ENCODE measurements at places on chromosomes 2 and 18.

DNA sequence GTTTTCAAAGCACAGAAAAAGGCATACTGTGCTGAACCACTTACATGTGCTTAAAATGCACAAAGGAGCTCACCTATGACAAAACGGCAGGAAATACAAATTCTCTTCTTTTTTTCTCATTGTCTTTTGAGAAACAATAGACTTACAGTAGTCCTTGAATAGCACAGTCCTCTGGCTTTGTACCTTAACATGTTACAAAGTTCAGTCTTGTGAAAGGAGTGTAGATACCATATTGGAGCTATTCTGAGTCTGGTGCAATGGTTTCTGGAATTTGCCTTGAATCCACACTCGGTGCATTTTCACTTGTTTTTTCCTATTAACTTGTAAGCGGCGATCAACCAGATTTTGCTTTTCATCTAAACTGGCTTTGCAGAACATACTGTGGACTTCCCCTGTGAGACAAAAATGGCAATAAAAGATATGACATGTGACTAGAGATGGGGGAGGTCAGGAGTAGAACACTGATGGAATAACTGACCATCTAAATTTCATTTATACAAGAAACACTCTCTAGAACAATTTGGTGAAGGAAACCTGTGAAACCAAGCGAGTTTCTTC lies 109.7 kb downstream of the METTL8 start:
- no peak for DNase-seq

- DNase-seq = no peak
Observed at GRCh38 chr2:2739231-2739795, 408.2 kb upstream of the MYT1L start.

GRCh38 chr2:1685957-1686783 lies 58.1 kb downstream of the PXDN start:
- no peak for DNase-seq

GRCh38 chr18:77969972-77970371 lies 720.3 kb downstream of the GALR1 start:
- DNase-seq = no peak

GRCh38 chr2:202042444-202042843 lies 8.8 kb downstream of the FZD7 start:
- DNase-seq = no peak

DNA sequence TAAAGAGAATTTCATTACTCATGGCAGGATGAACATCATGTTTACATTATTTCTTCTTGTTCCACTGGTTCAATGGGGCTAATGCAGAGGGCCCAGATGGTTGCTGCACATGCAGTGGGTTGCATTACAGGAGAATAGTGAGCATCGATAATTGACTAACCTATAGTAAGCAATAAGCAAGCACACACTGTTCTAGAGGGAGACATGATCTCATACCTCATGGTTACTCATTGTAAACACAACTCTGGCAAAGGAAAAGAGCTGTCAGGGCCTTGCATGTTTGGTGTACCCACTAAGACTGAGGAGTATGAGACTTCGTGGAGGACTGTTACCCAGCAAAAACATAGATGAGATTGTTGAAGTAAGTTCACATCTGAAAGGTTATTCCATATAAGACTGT lies 885.6 kb upstream of the VRK2 start:
- DNase-seq = no peak

- no peak for DNase-seq
Observed at GRCh38 chr18:31684279-31685096, at the start of gene B4GALT6. Gene B4GALT6 (minus strand): TSS chr18:31684581. CDS start chr18:31684426, 155 bp downstream.

DNA sequence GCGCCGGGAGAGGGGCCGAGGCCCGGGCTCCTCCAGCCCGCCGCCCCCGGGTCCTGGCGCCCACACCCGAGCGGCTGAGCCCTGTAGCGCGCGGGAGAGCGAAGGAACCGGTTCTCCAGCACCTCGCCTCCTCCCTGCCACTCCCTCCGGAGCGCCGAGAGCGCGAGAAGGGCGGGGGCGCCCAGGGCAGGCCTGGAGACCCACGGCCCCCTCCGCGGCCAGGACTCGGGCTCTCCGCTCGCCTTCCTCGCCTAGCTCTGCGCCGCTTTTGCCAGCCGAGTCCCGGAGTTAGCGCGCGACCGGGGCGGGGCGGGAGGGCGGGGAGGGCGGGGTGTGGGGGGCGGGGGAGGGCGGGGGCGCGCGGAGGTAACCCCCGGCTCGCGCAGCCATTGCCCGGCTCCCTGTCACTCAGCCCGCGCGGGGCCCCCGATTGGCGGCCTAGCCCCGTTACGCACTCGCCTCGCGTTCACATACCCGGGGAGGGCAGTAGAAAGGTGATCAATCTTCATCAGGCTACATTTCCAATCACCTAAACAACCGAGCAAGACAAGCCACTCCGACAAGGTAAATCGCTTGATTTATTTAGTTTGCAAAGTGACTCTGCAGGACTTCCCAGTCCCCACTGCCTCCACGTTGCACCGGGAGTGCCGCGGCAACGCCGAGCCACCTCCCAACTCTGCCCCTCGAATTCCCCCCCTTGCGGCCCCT lies at the start of gene OTX1:
TSS of gene OTX1 (plus strand) at position 497 of the 708 bp plus-strand sequence. CDS start 2,161 bp downstream, outside the sequence.
- DNase-seq = no peak

GRCh38 chr2:19785447-19785846 lies 116.3 kb downstream of the TTC32 start:
- no peak for DNase-seq

GRCh38 chr2:73935641-73936040 lies 9.0 kb downstream of the DGUOK start:
- no peak for DNase-seq

DNA sequence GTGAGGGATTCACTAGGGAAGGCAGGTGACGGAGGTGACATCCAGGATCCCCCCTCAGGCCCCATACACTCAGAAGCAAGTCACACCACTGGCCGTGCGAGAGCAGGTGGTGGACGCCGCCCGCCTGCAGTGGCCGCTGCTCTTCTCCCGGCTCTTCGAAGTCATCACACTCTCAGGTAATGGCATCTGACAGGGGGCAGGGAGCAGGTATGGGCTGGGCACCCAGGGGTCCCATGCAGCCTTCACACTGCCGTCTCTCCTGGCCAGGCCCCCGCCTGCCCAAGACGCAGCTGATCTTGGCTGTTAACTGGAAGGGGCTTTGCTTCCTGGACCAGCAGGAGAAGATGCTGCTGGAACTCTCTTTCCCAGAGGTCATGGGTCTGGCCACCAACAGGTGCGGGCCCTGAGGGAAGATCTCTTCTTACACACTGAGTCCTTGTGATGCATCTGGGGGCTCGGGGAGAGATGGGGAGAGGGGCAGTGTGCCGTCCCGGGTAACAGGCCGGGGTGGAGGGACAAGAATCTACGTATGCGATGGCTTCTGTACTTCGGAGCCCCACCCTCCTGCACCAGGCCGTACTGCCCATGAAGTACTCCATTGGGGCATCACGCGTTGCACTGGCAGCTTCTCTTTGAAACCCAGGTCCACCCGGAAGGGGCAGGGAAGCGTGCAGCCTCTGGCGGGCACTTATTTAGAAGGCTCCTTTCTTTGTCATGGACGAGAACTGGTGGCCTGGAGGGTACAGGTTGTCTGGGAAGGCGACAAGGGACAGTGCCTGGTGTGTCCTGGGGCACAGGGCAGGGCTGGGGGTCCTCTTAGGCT lies 18.8 kb upstream of the GPR17 start:
- no peak for DNase-seq

GRCh38 chr2:238145851-238146250 lies 7.4 kb downstream of the KLHL30 start:
- DNase-seq = no peak

DNA sequence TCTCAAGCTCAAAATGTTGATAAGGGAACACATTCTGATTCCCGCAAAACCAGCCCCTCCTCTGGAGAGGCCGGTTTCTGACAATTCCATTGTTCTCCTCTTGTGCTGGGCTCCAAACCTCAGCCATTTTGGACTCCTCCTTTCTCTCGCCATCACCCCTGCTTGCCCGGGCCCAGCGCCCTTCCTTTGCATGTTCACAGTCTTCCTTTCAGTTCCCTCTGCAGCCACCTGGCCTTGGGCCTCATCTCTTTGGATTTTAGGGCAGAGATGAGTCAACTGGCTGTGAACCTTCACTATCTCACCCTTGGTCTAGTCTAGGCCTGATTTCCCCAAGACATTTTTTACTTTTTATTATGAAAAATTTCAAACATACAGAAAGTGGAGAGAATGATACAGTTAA lies 155.9 kb upstream of the MAP3K20 start:
- no peak for DNase-seq

DNA sequence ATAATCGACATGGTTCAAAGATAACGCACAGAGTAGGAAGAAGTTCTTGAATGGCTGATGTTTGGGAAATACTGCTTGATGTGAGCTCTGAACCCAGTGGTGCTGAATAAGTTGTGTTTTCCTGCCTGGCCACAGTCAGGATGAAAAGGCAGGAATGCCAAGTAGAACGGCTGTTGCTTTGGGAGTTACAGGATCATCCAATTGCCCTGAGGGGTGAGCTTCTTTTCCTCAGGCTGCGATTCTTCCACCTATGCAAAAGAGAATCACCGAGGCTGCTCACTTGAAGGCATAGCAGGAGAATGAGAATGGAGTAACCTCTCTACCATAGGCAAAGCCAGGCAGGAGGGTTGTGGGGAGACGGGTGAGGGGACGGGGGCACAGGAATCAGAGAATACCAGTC lies 14.4 kb upstream of the IGFBP2 start:
- DNase-seq = no peak

- no peak for DNase-seq
Observed at GRCh38 chr2:141946016-141946415, 184.8 kb downstream of the LRP1B start.

DNA sequence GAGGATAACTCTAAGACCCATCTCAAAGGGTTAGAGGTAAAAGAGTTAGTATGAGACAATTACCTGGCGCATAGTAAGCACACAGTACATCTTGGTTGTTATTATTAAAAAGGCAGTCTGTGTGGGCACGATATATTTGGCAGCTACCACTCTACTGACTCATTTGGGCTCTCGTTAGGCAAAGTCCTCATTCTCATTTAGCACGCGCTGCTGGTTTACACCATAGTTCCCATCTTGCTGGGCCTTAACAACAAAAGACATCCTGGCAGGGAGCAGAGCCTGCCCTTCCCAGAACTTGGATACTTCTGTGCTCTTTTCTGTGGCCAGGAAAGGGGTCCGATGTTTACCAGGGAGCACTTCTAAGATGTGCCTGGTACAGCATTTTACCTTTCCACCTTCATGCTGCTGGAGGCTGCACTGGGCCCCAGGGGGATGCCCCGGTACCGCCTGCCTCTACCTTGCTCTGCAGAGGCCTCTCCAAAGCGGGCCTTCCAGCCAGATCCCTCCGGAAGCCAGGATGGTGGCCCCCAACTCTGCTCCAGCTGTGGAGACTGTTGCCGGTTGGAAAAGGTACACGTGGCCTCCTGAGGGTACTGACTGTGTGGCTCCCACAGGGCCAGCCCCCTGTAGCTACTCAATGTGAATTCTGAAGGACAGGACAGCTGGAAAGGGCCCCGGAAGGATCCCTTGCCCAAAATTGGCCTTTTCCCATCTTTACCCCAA lies 15.0 kb downstream of the GLI2 start:
- DNase-seq = no peak

DNA sequence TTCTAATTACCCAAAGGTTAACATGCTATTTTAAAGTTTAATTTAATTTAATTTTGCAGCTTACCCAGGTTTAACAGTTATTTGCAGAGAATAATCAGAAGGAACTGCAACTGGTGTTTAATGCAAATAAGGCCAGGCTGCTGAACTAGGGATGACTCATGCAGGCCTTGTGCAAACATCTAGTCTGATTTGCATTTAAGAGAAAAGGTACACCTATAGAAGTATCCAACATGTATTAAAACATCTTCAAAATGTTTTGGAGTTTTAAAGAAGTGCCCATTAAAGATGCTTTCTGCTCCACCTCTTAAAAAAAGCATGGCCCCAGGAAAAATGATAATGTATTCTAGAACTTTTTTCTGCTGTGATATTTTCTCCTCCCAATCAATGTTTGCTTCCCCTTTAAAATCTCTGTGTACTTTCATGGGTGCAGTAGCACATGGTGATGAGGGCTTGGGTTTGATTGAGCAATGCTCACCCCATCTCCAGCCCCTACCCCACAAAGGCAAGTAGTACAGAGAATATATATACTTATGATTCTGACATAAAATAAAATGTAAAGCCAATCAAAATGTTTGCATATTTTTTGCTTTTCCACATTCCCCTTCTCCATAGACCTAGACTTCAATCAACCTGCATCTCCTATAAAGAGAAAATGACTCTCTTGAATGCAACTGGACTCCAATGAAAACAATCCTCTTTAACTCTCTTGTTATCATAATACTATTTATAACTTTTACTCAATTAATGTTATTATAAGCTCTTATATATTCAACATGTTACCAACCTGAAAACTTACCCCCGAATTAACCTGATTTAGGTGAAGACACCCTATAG lies 54.1 kb downstream of the ATP8B1 start:
- DNase-seq = no peak

GRCh38 chr2:237429753-237430152 lies 15.8 kb upstream of the COL6A3 start:
- DNase-seq = no peak

- no peak for DNase-seq
Observed at GRCh38 chr2:237016121-237016915, 69.4 kb upstream of the COPS8 start.

DNA sequence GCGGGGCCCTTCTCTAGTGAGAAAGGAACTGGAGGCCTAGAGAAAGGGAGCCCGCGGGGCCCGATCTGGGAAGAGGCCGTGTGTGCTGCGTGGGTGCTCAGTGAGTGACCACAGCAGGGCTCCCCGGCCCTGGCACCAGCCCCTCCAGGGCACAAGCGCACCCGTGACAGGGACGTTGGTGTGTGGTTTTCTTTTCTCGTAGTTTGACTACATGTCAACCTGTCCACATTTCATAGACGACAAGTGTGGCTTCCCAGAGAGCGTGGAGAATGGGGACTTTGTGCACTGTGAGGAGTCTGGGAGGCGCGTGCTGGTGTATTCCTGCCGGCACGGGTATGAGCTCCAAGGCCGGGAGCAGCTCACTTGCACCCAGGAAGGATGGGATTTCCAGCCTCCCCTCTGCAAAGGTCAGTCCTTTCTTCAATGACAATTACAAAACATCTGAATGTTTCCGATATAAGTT lies 83.1 kb downstream of the TPO start:
- DNase-seq = no peak

DNA sequence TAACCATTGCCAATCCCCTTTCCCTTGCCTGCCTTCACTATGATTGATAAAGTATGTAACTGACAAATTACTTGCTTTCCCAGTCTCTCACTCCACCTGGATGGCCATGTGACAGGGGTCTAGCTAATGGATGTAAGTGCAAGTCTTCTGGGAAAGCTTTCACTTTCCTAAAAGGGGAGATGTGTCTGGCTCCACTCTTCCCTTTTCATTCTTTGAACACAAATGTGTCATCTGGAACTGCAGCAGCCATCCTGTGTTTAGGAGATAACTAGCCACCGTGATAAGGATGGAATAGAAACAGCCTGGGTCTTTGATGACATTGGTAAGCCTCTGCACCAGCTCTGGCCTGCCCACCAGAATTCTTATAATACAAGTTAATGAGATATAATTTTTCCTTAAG lies 38.2 kb downstream of the SNRPD1 start:
- no peak for DNase-seq

GRCh38 chr2:27194538-27195354 lies 17.1 kb upstream of the ATRAID start:
- DNase-seq = no peak

- DNase-seq = no peak
Observed at GRCh38 chr2:104448661-104449440, 405.1 kb upstream of the POU3F3 start.

Measured in stimulated activated CD4-positive, alpha-beta T cell treated with anti-CD3 and anti-CD28 coated beads, TNF-alpha, amount 100 ng/mL, for 1 hour (primary cell).